Astrocyte of the spinal cord (primary cell): ENCODE measurements at places on chromosomes 13 and 19.
A peak's percentile ranks its signal among the peaks of the same experiment; 100 is the strongest.

DNA sequence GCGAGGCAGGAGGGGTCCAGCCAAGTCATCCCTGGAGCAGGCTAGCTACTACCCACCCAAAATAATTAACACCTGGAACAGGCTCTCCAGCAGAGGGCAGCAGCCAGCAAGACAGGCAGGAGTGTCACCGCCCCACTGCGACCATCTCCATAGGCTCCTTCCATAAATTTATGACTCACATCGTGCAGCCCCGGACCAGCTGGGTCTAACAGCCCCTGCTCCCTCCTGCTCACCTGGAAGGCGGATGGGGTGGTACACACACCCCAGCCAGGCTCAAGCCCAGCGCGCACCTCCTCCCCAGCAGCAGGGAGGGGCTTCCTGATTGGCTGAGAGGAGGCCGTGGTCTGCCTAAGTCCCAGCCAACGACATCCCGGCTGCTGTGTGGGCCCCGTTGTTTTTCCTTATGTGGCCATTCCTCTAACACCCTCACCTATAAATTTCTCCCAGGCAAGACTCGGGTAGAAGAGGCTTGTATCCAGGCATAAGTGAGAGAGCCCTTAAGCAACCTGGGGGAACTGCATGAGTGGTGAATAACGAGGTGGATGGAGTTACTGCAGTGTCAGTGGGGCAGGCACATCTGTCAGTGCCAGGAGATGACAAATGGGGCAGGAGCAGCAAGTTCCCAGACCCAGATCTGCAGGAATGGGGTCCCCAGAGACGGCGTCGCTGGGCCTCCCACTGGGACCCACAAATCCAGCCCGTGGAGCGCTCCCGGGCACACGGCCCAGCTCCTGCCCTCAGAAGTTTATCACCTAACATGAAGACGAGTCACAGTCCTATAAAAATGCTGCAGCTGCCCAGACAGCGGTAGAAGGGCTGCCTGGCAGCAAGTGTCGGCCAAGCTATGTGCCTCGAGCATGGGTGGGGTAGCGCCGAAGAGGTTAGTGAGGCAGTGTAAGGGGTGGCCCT is 43.1 kb downstream of the CEBPG start:
- DNase-seq, result peak; percentile 65

GRCh38 chr13:47859165-47859564 is 141.9 kb downstream of the SUCLA2 start:
- peak; percentile 32 for DNase-seq

DNA sequence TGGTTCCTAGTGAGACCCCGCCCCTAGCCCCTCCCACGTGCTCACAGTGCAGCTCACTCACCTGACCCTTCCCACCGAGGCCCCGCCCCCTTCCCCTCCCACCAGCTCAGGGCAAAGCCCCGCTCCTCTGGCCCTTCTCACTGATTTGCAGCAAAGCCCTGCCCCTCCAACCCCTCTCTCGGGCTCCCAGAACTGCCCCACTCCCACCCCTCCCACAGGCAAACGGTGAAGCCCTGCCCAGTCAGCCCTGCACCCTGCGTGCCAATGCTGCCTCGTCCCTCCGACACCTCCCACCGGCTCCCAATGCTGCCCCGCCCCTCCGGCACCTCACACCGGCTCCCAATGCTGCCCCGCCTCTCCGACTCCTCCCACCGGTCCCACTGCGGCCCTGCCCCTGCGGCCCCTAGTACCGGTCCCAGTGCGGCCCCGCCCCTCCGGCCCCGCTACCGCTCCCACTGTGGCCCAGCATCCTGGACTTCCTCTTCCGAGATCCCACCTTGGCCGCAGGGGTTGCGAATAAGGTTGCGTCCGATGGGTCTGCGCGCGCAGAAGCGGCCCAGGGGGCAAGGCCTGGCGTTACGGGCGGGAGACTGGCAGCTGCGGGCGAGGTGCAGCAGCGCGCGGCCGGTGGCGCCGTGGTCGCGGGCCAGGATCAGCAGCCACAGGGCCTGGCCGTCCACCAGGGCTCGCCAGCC is 834 bp downstream of the FBXO27 start:
- DNase-seq, result peak; percentile 61

DNA sequence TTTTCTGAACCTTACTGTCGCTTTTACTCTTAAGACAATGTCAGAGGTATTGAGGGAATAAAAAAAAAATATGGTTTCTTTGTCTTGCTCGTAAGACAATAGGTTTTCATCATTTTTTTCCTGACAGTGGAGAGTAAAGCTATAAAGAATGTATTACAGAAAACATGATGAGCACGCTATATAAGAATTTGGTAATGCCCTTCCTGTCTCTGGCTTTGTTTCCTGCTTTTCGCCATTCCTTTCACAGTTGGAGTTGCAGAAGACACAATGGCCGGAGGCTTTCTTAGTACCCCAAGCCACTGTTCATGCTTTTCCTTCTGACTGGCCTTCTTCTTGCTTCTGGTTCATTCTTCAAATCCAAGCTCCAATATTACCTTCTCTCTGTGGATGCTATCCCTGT is 101.0 kb upstream of the DACH1 start:
- peak; percentile 6 for DNase-seq

- peak; percentile 93 for DNase-seq
Measured at GRCh38 chr19:50147462-50148423, 15.3 kb downstream of the IZUMO2 start.

GRCh38 chr13:99218969-99219368 is 18.3 kb downstream of the UBAC2 start:
- DNase-seq, result no peak

DNA sequence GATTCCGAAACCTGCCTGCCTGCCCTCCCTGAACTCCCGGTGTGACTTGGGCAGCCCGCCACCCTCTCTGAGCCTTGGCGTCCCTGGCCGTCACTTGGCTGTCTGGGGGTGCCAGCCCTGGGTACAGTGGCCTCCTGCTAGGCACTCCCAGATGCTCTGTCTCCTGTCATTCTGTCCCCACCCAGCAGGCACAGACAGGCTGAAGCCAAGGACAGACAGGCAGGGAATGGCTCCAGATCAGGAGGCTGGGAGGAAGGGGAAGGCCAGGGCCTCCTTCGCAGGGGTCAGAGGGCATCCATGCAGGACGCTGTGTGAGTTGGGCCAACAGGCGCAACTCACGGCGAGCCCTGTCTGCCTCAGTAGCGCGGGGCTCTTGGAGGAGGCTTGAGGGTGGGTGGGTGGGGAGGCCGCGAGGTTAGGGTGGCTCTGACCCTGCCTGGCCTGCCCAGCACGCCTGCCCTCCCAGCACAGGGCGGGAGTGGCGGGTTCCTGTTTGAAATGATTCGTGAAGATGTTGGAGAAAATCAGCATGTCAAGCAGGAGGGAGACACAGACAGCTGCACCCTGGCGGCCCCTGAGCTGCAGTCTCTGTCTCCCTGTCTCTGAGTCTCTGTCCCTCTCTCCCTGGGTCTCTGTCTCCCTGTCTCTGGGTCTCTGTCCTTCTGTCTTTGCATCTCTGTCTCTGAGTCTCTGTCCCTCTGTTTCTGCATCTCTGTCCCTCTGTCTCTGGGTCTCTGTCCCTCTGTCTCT is 19.7 kb downstream of the KLHL26 start:
- DNase-seq, result no peak

GRCh38 chr13:40272776-40273139 is 393.7 kb downstream of the FOXO1 start:
- no peak for DNase-seq

GRCh38 chr19:54179921-54180461 is 7.0 kb upstream of the TMC4 start:
- peak; percentile 84 for DNase-seq

DNA sequence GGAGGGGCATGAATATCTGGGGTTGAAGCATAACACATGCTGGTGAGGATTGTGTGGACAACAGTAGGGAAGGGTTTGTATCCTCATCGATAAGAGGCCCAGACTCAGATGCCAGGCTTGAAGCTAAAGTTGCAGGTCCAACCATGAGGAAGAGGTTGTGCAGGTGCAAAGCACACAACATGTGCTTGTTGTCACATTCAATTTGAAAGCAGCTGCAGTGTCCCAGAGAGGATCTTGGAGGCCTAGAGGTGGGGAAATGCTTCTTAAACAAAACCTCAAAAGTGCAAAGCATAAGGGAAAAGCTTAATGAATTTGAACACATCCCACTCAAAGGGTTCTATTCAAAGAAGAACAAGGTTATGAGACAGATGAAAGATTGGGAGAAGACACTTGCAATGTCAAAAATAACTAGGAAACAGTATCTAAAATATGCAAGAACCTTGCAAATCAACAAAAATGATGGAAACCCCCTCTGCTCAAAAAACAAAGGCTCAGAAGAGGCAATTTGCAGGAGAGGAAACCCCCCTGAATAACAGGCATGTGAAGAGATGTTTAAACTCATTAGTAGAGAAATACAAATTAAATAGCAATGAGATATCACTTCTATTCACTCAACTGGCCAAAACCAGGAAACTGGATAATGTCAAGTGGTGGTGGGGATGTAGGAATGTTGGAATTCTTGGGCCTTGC is 187.1 kb downstream of the KATNAL1 start:
- DNase-seq, result no peak

GRCh38 chr19:45117167-45117594 is 24.2 kb downstream of the PPP1R37 start:
- no peak for DNase-seq

- DNase-seq, result no peak
Measured at GRCh38 chr13:41049480-41050440, 11.5 kb upstream of the WBP4 start.

- DNase-seq, result no peak
Measured at GRCh38 chr13:111080642-111081041, 34.5 kb upstream of the ARHGEF7 start.

DNA sequence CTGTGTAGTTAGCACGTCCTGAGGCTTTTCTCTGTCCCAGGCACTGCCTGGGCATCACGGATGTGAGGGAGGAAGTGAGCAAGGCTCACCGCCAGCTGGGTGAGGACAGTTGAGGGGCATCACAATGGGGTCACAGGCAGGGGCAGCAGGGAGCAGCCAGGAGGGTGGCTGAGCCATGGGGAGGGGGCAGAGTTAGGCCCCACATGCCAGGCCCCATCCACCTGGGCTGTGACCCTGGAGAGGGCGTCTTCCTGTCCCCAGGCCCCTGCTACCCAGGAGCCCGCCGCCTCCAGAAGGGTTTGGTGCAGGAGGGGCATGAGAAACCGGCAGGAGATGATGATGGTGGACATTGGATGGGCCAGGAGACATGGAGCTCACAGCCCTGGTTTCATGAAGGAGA is 56.8 kb upstream of the F7 start:
- no peak for DNase-seq

GRCh38 chr19:37893845-37894575 is 12.4 kb downstream of the WDR87 start:
- DNase-seq, result no peak

DNA sequence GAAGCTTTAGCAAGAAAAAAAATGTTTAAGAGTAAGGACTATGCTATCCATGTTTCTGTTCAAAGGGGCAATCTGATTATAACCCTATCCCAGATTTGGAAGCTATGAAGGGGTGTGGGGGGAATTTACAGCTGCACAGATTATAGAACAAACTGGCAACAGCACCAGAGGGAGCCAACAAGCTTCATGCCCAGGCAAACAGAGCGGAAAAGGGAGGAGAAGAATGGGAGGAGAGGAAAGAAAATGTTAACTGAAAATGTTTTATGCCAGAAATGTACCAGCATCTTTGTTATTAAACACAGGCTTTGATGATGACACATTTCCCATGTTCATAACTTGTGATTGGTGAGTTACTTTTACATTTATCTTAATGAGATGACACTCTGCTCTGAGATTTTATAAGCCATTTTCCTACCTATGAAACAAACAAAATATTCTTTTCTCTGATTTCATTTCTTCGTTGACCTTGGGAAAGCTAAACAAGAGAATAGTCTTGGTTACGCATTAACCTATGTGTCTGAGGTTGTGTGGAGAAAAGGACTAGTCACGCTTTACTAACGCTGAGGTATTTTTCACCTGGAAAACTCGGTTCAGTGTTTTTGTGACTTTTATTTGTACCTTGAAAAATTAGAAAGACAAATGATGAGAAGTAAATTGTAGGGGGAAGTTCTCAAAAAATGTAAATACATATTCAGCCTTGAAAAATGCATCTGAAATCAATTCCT is 235.8 kb upstream of the MIR17HG start:
- DNase-seq, result no peak

DNA sequence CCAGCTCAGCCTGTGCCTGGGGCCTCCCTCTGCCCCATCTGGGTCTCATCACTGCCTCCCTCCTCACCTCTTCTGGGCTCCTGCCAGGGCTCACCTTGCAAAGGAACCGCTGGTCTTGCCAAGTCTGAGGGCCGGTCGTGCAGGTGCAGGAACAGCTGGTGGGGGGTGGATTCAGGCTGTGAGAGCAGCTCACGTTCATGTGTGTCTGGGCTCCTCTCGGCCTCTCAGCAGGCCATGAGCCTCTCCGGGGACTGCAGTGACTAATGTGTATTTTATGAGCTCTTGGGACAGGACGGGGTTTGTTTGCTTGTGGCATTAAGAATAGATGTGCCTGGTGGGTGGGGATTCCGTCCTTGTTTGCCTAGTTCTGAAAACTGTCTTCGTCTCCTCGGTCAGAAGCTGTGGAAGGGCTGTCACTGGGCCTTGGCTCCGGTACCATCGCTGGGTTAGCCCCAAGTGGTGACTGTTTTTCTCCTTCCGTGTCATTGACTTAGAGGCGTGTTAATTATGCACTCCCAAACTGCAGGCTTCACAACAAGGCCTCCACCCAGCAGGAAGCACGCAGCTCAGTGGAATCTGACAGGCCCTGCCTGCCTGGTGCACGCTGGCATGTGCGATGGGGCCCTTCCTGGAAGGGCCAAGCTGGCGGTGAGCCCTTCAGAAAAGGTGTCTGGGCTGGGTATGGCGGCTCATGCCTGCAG is 77.6 kb downstream of the KDM4B start:
- peak; percentile 60 for DNase-seq

DNA sequence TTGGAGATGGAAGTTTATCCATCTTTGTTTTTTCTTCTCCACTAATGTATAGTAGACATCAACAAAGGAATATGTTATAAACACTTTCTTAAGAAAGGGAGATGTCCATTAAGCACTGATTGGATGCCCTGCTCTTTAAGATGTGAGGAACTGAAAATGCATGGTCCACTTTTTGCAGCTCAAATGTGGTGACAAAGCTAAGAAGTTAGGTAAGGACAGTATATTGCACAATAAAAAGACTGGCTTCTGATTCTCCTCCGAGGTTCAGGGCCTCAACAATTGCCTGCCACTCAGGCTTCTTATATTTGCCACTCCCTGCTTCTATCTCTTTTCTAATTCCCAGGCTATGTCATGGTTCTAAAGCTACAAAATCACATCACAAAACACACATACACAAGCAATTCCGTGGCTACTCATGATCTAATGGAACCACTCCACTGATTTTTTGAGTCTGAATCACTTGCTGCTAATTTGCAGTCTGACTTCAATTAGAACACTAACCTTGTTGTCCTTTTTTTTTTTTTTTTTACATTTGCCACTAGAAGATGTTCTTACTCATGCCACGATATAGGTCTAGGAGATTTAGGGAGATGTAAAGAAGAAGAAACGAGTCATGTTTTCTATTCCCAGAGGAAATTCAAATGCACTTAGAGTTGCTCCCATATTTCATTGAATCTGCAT is 29.6 kb upstream of the TNFSF11 start:
- peak; percentile 30 for DNase-seq

- no peak for DNase-seq
Measured at GRCh38 chr13:22325761-22326160, 654.9 kb downstream of the FGF9 start.

DNA sequence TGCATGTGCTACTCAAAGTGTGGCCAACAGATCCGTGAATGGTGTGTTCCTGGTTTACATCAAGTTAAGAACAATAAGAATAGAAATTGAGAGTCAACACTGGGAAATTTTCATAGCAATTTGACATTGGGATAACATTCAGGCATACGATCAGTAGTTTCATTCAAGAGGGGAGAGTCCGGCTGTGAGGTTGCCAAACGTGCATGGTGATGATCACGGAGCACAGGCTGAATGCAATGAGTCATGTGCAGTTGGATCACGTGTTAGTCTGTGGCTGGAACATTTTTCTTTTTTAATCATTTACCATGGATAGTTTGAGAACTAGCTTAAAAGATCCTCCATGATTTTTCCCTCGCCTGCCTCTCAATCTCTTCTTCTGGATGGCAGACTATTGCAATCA is 2.5 kb upstream of the DCT start:
- DNase-seq, result peak; percentile 69
